ENCODE measurements at places on chromosomes 7 and 10.

GRCh38 chr7:25617214-25617613 lies 388.9 kb upstream of the NPVF start:
- no peak for DNase-seq

- DNase-seq, result no peak
These were observed 111.5 kb upstream of the SVIL start for GRCh38 chr10:29746080-29746797.

DNA sequence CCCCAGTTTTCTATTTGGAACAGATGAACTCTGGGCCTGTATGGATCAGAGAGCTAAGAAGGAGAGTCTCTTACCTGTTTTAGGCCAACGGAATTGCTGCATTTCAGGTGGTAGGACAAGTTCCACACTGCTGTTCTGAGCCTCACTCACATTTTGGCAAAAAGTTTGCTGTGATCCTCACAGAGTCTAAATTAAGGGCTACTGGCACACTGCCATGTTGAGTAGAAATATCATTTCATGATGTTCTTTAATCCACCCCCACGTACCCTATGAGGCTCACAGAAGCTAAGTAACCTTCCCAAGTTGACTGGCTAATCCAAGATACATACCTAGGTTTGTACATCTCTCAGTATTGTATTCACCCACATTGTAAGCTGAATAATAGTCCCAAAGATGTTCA lies 447.2 kb downstream of the INHBA start:
- no peak for DNase-seq

GRCh38 chr10:78971094-78971682 lies 97.6 kb upstream of the ZMIZ1 start:
- DNase-seq, result no peak

- no peak for DNase-seq
These were observed 55.4 kb downstream of the MICALL2 start for GRCh38 chr7:1403638-1404459.

DNA sequence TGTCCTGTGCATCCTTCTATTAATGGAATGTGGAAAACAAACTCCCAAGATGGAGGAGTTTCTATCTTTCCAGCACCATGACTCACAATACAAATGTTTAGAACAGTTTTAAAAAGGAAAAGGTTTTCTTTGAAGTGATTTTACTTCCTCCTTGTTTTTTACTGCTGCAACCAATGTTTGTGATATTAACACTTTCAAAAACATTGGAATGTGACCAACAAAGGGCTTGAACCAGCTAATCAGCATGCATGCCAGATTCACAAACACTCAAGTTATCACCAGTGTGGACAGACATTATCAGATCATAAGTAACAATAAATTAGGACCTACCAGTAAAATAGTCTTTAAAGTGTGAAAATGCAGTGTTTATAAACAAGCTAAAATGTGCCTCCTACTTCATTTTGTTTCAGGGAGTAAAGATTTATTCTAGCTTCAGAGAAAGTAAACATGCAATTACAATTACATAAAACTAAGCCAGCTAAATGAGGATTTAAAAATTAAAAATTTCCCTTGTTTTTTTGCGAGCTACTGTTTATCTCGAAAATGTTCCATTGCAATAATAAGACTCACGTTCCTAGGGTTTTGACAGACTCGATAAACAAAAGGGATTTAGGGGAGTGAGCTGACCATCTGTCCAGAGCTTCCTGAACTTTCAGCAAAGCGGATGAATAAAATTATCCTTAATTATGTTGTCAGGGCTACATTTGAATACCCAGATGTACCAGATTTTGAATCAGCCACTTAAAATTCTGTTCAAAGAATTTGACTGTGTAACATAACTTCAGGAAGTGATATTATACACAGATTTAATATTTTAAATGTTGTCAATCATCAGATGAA lies 29.8 kb downstream of the CPVL start:
- DNase-seq, result no peak

GRCh38 chr7:67364441-67365017 lies 367.9 kb downstream of the TYW1 start:
- no peak for DNase-seq

GRCh38 chr10:14880229-14880628 lies 1.6 kb downstream of the SUV39H2 start:
- DNase-seq, result no peak

- no peak for DNase-seq
These were observed 23.6 kb upstream of the ZNF37A start for GRCh38 chr10:38070501-38070900.

DNA sequence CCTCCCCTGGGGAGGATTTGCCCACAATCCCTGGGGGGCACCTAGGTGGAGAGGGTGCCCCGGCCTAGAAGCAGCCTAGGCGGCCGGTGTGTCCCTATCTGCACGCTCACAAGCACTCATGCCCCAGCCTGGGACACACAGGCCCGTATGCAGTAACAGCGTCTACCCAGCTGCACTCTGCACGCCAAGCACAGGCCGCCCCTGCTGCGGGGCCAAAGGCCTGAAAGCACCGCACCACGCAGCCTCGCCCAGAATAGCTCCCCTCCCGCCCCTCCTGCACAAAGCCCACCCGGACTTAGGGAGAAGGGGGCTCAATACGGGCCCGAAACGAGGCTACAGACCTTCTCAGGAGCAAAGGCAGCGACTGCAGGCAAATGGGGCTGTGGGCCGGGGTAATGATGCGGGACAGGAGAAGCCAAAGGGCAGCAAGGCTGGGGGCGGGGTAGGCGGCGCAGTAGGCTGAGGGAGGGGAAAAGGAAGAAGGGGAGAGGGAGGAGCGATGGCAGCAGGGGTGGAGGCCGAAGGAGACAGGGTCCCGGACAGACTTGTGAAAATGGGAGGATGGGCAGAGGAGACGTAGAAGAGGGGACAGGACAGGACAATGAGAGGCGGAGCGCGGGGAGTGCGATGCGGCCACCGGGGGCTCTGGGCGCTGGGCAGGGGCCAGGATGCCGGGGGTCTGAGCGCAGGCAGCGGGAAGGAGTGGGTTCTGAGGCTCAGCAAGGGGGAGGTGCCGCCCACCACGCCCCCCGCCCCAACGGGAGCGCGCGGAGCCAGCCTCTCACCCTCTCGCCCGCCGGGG lies 544 bp downstream of the GPRIN2 start:
- DNase-seq, result no peak

DNA sequence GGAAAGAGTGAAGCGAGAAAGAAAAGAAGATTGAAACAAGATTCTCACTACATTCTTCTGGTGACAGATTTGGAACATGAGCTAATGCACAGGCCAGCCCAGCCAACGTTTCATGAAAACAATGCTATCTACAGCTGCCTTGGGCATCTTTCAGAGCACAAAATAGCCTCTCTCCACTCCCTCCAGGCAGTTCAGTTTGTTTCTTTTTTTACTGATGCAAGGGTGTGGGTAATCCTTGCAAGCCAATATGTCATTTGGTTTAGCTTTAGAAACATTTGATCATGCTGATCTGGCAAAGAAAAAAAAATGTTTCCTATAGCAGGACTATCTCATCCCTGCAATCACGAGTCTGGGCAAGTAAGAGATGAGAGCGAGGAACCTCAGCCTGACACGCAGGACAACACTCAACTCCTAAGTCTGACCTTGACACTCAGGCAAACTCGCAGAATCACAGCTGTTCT lies 35.9 kb downstream of the SVIL start:
- no peak for DNase-seq
